ENCODE measurements at places on chromosomes 1 and 21.

DNA sequence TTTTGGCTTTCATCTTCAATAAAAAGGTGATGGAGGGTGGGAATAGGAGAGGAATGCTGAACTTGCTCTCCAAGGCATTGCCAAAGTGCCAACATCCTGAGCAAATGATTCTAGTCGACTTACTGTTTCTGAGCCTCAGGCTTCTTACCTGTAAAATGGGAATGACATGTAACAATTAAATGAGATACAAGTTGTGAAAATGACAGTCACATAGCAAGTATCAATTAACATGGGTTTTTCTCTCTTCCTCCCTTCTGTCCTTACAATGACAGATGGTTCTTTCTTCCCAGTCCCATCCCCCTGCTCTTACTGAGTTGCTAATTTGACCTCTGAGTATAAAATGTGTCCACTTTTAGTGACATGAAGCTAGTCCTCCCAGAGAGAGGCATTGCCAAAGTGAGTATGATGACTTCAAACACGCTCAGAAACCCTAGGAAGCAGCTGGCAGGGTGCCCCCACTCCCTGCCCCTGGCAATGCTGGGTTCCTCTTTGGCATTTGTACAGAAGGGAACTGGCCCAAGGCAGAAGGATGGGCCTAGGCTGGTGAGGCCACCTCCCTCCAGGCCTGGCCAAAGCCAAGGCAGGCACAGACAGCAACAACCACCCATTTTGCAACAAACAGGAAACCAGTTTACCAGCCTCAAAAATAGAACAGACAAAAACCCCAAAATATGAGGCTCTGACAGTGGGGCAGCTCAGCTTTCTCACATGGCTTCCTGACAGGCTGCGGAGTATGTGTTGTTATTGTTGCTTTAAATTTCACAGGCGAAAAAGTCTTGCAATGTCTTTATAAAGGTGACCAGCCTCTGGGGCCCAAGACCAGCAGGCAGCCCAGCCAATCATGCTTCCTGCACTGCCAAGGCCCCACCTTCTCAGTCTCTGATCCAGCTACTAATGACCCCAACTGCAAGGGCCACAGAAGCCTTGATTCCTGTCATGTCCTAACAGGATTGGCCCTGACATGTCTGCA lies 115.9 kb downstream of the HIVEP3 start:
- H3K36me3 ChIP-seq: no peaks in the 10 kb centered on the region
- peak overlapping the region; percentile 86 for H3K27ac ChIP-seq
- peak overlapping the region; percentile 69 for H3K4me3 ChIP-seq
- H3K27me3 ChIP-seq: no peaks in the 10 kb centered on the region

DNA sequence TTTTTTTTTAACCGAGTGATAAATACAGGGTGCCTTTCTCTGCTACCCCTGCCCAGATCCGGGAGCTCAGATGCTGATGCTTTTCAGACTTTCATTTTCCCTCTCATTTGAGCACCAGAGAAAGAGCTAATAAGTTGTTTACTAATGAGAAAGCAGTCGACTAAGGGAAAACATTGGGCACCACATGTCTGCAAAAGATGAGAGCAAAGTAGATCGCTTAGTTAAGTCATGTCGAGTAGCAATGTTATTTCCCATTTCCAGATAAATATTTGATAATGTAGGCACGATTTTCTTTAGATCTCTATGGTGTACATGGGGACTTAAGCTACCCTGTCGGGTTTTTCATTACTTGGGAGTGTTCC lies 1.2 kb downstream of the PKN2 start:
- peak overlapping the region; percentile 95 for H3K27ac ChIP-seq
- H3K4me3 ChIP-seq: peak overlapping the region; percentile 98
- no peaks in the 10 kb centered on the region for H3K27me3 ChIP-seq
- no peak for DNase-seq
- peaks cover 4% of the 10 kb centered on the region for H3K36me3 ChIP-seq

GRCh38 chr1:36934061-36934460 lies 100.3 kb downstream of the GRIK3 start:
- no peak for DNase-seq
- no peak overlapping the region for H3K27ac ChIP-seq
- H3K4me3 ChIP-seq: no peak overlapping the region
- H3K36me3 ChIP-seq: no peaks in the 10 kb centered on the region
- no peaks in the 10 kb centered on the region for H3K4me1 ChIP-seq

- peak overlapping the region; percentile 85 for H3K4me3 ChIP-seq
- no peak for DNase-seq
- peaks cover 29% of the 10 kb centered on the region for H3K4me1 ChIP-seq
- H3K27me3 ChIP-seq: no peaks in the 10 kb centered on the region
- peaks cover 6% of the 10 kb centered on the region for H3K36me3 ChIP-seq
These were observed 2.8 kb upstream of the LSM10 start for GRCh38 chr1:36400514-36400824.

GRCh38 chr1:168618886-168619285 lies 42.5 kb downstream of the XCL1 start:
- no peak overlapping the region for H3K27ac ChIP-seq
- H3K4me3 ChIP-seq: no peak overlapping the region
- peaks cover 2% of the 10 kb centered on the region for H3K27me3 ChIP-seq
- H3K4me1 ChIP-seq: no peaks in the 10 kb centered on the region

DNA sequence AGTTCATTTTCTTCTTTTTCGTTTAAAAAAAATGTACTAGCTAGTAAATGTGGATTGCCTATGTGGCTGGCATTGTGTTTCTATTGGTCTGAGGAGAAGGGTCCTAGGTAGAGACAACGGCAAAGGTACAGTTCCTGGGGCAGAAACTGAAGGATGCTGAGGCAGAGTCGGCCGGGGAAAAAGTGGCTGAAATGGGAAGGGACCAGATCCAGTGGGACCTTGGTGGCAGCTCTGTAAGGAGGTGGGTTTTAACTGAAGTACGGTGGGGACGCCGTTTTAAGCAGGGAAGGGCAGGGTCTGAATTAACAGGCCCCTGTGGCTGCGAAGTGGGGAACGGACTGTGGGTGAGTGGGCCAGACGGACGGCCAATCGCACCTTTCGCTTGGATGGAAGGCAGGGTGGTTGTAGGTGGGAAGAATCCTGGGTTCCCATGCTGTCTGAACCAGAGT lies 420 bp upstream of the VPS13D start:
- peak overlapping the region; percentile 76 for H3K27ac ChIP-seq
- no peak for DNase-seq
- no peaks in the 10 kb centered on the region for H3K27me3 ChIP-seq
- no peaks in the 10 kb centered on the region for H3K36me3 ChIP-seq
- H3K4me1 ChIP-seq: peaks cover 14% of the 10 kb centered on the region
- H3K4me3 ChIP-seq: peak overlapping the region; percentile 77

- H3K4me1 ChIP-seq: no peaks in the 10 kb centered on the region
- no peak overlapping the region for H3K27ac ChIP-seq
- H3K27me3 ChIP-seq: no peaks in the 10 kb centered on the region
- H3K4me3 ChIP-seq: no peak overlapping the region
- DNase-seq: no peak
These were observed 269.2 kb upstream of the RGS18 start for GRCh38 chr1:191888996-191889622.

DNA sequence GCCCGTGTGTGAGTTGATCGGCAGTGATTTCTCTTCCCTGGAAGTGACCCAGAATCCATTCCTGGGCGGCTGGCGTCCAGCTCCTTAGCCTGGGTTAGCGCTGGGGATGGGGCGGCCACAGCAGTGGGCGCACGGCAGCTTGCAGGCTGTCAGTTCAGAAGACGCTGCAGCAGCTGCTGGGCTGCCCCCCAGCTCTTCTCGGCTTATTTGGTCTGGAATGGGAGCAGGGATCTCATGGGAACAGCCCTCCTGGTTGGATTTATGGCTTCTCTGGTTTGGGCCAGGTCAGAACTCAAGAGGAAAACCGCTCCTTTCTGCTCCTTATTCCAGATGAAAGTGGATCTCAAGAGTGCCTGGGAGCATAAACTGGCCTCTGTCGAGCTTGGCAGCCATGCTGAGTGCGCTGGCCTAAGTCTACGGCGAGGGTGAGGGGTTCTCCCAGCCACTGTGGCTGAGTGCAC lies 148.2 kb downstream of the PRDM16 start:
- H3K36me3 ChIP-seq: no peaks in the 10 kb centered on the region
- H3K4me1 ChIP-seq: peaks cover 2% of the 10 kb centered on the region
- no peak overlapping the region for H3K27ac ChIP-seq
- no peak for DNase-seq

All from memory B cell (primary cell).